T-helper 1 cell (primary cell): ENCODE measurements at places on chromosomes 1 and 21.

- no peak for DNase-seq
Measured at GRCh38 chr1:228246216-228246900, 38.5 kb downstream of the OBSCN start.

- DNase-seq, result no peak
Measured at GRCh38 chr1:30654188-30654587, 69.2 kb downstream of the MATN1 start.

DNA sequence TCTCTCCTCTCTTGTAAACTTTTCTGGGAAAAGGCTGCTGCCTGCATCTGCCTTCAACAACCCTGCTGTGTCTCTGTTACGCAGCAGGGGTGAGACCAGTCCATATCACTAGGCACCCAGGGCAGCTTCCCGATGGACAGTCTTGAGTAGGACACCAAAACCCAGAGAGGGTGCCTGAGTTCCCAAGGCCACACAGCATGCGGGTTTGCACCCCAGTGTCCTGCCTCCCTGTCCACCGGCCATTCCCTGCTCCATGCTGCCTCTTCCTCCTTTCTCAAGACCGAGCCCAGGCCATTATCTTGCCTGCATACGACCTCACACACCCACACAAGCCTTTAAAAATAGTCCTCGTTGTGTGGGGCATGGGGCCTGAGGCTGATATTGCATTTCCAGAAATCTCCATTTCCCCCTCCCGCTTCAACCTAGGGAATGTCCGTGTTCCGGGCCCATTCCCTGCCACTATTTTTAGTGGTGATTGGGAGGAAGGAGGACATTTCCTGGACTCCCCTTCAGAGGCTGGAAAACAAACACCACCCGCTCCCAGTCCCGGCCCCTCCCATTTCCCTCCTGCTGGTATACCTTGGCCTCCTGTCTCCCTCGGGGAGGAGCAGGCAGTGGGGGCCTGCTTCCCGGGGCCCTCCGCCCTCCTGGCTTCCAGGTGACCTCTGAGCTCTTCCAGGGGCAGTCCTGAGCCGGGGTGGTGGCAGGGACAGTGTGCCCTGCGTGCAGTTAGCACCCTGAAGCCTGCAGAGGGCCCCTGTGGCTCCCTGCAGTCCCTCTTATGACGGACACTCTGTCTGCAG, 132.4 kb upstream of the TMEM51 start:
- no peak for DNase-seq

DNA sequence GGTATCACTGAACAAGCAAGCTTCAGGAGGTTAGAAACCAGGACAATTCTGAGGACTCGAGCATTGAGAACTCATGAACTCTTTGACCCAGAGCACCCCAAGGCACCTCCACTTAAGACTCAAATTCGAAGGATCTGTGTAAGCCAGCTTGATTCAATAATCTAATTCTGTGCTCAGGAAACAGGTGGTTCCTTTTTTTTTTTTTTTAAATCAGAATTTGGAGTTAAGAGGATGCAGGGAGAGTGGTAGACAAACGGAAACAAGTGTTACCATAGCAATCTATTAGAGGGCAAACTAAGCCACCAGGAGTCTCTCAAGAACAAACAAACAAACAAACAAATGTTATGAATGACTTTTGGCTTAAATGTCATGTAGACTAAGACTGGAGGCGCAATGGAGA, 53.8 kb upstream of the DPH5 start:
- no peak for DNase-seq

- DNase-seq, result no peak
Measured at GRCh38 chr1:62237361-62237760, 42.7 kb downstream of the L1TD1 start.

- DNase-seq, result peak; percentile 16
Measured at GRCh38 chr1:24688621-24689195, 45.6 kb downstream of the SRRM1 start.

GRCh38 chr1:90359994-90360393, 357.1 kb downstream of the BARHL2 start:
- no peak for DNase-seq
